EH (cell line): ENCODE measurements at places on chromosomes 16 and 17.

DNA sequence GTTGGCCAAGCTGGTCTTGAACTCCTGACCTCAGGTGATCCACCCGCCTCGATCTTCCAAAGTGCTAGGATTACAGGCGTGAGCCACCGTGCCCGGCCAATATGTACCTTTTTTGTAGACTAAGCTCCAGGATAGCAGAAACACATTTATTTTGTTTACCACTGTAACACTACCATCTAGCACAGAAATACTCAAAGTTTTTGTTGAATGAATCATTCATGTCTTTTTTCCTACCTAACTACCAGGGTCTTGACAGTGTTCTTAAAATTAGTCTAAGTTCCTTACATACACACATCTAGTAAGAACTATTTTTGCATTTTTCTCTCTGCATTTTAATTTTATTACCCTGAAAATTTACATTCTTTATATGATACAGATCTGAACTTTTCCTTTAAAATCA lies 44.4 kb downstream of the AKAP10 start:
- peak; percentile 35 for DNase-seq

DNA sequence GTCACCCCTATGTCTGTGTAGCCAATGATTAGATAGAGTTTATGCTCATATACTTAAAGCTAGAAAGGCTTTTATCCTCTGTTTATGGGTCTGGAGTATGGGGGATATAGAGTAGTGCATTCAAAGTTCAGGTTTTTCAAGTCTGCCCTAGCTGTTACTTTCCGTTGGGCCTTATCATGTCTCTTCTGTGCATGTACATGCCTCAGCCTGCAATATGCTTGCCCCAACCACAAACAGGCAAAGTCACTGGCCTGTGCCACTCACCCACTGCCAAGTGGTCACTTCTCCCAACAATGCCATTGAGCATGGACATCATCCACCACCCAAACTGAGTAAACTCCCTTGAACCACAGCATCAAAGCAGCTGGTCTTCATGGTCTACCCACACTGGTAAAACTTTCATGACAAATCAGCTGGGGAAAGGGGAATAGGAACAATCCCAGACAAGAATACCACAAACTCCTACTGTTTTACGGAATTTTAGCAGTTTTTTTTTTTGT lies 70.3 kb upstream of the C17orf78 start:
- DNase-seq: no peak

DNA sequence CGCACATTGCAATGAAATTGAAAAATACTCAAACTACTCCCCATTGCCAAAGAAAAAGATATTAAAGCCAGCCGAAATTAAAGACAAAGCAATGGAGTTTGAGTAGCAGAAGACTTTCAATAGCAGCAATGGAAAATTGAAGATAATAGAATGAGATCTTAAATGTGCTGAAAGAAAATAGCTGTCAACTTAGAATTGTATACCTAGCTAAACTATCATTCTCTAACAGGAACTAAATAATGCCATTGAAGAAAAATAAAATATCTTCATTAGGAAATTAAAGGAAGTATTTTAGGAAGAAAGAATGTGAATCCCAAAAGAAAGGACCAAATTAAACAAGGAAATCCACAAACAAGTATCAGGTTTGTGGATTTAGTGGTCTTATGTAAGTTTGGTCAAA lies 165.6 kb downstream of the USP31 start:
- no peak for DNase-seq

- peak; percentile 53 for DNase-seq
Measured at GRCh38 chr17:44971776-44972483, 3.8 kb upstream of the C1QL1 start.

GRCh38 chr16:75326333-75326732 lies 74.9 kb upstream of the BCAR1 start:
- no peak for DNase-seq

DNA sequence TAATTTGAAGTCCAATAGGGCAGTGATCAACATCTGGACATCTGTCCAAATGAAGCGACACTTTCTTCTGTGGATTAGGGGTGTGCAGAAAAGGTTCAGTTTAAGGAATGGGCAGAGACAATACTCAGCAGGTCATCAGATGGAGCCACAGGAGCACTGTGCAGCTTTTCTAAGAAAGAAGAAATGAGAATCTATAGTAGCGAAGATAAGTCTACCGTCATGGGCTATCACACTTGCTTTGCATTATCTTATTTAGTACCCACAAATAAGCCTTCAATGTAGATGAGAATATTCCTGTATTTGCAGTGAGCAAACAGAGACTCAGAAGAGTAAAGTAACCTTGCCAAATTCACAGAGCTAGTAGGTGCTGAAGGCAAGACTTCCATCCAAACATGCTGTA lies 412.0 kb upstream of the GOT2 start:
- DNase-seq: no peak

- peak; percentile 64 for DNase-seq
Measured at GRCh38 chr17:64984851-64985521, 65.7 kb upstream of the LRRC37A3 start.

- DNase-seq: no peak
Measured at GRCh38 chr16:49534901-49535610, 161.5 kb downstream of the C16orf78 start.

- no peak for DNase-seq
Measured at GRCh38 chr17:28777178-28777577, 33.4 kb downstream of the TRAF4 start.

DNA sequence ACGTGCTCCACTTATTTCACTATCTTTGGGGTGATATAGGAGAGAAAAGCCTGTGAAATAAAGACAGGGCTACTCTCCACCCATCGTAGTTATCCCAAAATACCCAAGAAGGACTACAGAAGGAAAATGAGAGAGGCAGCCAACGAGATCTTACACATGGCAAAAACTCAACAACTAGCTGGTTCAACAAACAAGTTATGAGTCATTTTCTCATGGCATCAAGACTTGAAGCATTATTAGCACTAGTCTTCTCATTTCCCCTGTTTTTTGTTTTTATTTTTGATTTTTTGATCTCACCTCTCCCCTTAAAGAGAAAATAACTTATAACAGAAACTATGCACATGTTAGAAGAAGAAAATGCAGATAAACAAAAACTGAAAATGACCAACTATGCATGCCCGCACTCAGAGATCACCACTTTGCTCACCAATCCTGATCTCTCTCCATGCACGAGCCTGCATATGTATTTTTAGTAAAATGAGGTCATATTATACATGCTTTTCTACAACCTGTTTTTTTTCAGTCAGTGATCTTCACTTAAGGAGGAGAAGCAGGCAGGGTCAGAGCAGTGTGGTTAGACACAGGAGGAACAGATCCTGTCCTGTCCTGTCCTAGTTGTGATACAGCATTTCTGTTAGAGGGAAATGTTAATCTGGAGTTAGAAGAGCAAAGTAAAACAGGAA lies 22.8 kb downstream of the FAM117A start:
- no peak for DNase-seq

- DNase-seq: no peak
Measured at GRCh38 chr17:20989481-20989880, 53.3 kb downstream of the USP22 start.

GRCh38 chr16:83363521-83363920 lies 444.3 kb upstream of the HSBP1 start:
- no peak for DNase-seq

DNA sequence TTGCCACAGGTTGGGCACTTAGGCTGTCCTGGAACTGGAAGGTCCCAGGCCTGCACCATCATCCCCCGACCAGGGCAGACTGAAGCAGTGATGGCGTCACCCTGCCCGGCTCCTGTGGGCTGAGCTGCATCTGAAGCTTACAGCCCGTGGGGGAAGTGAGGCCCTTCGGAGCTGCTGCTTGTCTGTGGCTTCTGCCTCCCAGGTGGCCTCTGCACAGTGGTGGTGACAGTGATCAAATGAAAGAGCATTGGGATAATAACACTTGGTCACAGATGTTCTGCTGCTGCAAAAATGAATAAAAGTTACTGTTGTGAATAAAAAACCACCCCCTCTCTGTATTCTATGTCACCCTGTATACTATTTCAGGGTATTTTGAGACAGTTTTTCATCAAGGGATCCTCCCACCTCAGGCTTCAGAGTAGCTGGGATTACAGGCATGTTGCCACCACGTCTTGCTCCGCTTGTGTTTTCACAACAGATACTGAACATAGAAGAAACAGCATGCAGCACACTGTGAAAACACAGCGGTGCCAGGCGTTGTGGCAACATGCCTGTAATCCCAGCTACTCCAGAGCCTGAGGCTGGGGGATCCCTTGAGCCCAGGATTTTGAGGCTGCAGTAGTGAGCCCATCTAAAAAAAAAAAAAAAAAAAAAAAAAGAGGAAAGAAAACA lies 165.0 kb downstream of the LGALS9B start:
- no peak for DNase-seq

DNA sequence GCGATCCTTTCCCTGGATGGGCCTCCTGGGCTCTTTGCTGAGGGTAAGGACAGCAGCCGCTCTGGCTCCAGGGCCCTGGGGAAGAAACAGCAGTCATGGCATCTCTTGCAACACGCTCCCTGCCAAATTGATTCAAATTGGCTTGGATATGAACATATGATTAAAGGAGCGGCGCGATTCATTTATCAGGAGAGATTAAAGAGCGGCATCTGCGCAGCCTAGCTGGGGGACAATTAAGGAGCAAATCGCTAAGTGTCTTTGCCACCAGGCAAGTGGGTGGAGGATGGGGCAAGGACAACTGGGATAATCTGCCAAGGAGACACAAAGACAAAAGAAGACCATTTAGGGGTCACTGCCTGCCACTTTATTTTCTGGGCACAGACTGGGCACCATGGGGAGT lies 27.8 kb downstream of the PIPOX start:
- DNase-seq: no peak

DNA sequence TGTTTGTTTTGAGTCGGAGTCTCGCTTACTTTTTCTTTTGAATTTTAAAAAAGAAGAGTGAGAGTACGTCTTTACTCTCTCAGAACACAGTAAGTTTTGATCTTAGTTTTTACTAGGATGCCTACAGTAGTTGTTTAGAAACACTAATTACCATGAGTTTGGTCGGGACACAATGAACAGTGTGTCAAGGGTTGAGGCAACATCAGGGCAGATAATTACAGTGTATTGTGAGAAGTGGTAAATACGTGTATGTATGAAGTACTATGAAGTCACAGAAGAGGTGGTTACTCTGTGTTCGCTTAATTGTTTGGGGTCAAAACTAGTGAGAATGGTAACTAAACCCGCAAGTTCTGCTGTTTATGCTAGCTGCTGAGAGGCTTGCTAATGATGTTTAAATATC lies 18.2 kb downstream of the PAFAH1B1 start:
- no peak for DNase-seq

DNA sequence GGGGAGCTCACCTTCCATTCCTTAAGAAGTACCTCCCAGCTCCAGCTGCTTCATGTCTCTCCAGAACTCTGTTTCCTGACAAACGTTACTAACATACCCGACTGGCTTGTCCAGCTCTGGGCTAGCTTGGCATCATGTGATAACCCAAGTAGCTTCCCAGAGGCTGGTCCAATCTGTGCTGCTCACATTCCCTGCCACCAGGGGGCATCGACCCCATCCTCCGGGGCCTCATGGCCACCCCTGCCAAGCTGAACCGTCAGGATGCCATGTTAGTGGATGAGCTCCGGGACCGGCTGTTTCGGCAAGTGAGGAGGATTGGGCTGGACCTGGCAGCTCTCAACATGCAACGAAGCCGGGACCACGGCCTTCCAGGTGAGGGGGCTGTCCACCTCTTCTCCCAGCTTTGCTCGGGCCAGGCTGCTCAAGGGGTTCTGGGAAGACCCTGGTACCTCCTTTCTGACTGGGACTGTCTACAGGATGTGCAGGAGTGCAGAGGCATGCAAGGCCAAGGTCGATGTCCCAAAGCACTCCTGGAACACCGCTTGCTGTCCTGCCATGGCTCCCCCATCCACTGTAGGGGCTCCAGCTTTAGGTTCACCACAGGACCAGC lies 7.6 kb downstream of the EPX start:
- DNase-seq: peak; percentile 63

DNA sequence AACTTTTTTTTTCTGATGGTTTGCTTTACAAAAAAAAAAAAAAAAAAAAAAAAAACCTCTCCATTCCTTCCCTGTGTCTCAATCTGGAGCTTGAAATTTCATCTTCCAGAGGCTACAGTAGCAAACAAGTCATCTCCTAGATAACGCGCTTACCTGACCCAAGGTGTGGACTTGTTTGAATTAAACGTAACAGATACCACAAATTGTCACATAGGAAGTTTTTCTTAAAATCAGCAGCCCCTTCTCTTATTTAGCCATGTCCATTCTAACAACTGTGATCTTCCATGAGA lies 2.0 kb downstream of the STAT5B start:
- DNase-seq: no peak

DNA sequence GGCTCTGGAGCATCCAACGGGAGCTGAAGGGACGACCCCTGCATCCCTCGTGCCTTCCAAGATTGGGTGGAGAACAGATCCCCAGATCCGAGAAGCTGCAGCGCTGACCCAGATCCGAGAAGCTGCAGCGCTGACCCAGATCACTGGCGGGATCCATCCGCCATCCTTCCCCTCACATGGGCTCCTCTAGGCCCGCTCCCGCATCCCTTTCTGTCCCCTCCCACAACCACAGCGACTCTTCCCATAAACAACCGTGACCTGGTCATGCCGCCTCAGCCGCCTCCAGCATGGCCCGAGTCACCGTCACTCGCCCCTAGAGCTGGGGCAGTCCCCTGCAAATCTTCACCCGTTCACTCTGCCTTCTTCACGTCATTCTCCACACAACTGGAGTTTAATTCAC lies 124.9 kb downstream of the UTP18 start:
- no peak for DNase-seq
